Kidney tubule cell (primary cell): ENCODE measurements at places on chromosomes 6 and 20.

GRCh38 chr6:136471372-136471771 lies 78.8 kb downstream of the MAP7 start:
- DNase-seq = no peak

- peak; percentile 31 for DNase-seq
Measured at GRCh38 chr6:62775427-62776022, 435.7 kb upstream of the FKBP1C start.

DNA sequence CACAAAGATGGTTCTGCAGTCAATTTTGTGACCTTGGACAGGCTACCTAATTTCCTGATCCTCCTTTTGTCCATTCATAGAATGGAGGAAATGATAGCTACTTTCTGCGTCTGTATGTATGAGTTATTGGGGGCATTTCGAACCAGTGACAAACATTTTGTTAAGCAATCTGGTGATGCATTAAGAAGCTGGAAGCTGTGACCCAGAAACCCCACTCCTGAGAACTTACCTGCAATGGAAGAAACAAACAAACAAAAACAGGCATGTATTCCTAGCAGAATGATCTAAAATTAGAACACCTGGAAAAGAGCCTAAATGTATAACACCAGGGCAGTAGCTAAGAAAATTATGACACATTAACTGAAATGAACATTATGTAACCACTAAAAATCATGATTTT lies 33.4 kb upstream of the PRND start:
- no peak for DNase-seq

DNA sequence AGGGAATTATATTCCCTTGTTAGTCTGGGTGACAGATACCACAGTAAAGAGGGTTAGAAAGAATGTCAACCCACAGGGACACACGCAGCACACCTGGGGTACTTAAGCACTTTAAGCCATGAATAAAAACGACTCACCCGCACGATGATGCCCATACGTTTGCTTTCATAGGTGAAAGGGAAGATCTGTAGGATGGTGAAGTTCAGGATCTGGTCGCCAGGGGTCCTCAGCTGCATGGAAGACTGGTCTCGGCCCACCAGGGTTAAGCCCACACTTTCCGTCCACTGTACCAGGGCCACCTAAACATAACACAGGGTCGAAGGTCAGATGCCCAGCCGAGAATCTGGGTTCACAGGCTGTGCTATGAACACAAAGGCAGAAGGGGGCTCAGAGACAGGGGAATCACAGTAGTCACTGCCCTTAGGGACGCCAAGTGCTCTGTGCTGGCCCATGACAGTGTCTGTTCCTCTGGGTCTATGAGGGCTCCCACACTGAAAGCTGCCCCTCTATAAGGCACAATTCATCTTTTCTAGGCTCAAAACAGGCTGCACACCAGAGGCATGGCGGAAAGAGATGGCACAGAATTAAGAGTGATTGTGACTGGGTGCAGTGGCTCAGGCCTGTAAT lies 96.8 kb upstream of the NFATC2 start:
- peak; percentile 46 for DNase-seq

GRCh38 chr6:84583784-84584183 lies 180.6 kb downstream of the TBX18 start:
- peak; percentile 47 for DNase-seq

- no peak for DNase-seq
Measured at GRCh38 chr6:44622956-44623355, 235.4 kb downstream of the CDC5L start.

DNA sequence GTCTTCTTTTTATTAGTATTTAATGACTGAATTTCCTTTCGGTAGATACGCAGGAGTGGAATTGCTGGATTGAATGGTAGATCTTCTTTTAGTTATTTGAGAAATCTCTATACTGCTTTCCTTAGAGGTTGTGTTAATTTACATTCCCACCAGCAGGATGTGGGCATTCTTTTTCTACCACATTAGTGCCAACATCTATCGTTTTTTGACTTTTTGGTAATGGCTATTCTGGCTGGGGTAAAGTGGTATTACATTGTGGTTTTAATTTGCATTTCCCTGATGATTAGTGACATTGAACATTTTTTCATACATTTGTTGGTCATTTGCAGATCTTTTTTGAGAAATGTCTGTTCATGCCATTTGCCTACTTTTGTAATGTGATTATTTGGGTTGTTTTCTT lies 37.1 kb downstream of the SUMO4 start:
- DNase-seq = no peak

GRCh38 chr20:61600016-61600415 lies 348.0 kb downstream of the CDH4 start:
- DNase-seq = no peak

DNA sequence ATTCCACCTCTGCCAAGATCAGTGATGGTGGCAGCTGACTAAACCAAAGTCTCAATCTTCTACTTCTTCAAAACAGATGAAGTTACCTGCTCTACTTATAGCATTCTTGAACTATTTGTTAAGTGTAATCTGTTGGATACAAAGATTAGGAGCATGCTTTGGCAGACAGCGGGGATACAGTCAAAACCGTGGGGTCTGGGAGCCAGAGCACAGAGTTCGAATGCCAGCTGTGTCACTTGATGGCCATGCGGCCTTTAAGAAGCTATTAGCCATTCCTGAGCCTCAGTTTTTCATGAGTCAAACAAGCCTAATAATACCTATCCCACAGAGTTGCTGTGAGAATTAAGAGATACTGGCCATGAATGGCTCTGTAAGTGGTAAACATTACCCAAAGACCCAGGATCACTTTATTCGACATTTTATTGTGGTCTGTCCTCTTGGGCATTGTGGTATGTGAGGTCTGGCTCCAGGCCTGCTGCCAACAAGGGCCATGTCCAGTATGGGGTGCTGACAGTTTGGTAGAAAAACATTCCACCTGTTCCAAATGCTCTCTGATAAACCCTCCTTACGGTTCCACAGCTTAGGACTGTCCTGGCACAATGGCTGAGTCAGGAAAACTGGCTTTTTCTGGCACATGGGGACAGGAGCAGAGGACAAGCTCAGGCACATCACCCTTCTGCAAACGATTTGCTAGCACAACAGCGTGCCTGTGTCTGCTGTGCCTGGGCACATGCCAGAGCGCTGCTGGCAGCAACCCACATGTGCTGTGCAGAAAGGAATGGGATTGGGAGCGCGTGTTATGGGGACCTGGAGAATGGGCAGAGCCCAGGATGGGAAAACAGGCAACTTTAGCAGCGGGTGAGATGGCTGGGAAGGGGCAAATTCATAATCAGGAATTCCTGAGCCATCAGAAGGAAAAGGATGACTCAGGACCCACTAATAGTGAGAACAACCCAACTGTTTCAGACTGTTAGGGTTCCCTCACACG lies 15.7 kb upstream of the FAM83C start:
- peak; percentile 93 for DNase-seq

DNA sequence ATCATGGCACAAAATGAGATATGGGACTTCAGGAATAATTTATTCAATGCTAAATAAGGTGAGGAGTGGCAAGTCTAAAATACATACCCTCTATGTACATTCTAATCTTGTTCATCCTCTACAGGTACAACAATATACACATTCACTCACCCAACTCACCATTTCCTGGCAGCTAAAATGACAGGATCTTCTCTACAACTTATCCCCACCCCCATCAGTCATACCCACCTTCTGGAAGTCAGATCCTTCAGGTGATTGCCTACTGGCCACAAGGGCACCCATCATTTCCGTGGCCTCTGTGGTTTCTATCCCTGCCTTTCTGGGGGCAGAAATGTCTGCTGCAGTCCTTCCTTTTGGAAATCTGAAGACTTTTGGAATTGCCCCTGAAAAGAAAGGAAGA lies 22.8 kb upstream of the CRIP3 start:
- no peak for DNase-seq

GRCh38 chr6:10831609-10832008 lies 6.7 kb downstream of the MAK start:
- DNase-seq = no peak

- DNase-seq = peak; percentile 65
Measured at GRCh38 chr6:145070791-145071190, 664.5 kb downstream of the EPM2A start.

DNA sequence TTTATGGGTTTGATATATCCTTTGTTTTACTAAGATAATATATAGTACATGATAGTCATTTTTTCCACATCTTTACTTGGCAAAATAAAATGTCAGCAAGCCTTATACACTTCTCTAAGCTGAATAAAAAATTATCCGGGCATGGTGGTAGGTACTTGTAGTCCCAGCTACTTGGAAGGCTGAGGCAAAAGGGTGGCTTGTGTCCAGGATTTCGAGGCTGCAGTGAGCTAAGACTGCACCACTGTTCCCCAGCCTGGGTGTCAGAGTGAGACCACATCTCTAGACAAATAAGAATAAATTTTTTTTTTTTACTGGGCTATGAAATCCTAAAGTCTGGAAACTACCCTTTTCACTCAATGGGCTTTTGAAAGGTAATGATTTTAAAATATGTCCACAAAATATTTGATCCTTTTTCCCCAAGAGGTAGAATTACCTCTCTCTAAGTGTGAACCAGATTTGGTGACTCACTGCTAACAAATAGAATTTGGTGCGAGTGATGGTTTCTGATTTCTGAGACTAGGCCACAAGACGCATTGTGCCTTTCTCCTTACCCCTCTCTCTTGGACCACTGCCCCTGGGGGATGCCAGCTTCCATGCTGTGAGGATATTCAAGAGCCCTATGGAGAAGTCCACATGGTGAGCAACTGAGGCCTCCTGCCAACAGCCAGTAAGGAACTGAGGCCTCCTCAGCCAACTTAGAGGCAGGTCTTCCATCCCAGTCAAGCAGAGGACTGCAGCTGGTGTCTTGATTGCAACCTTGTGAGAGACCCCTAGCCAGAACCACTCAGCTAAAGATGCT lies 84.2 kb upstream of the ZNFX1 start:
- DNase-seq = no peak

DNA sequence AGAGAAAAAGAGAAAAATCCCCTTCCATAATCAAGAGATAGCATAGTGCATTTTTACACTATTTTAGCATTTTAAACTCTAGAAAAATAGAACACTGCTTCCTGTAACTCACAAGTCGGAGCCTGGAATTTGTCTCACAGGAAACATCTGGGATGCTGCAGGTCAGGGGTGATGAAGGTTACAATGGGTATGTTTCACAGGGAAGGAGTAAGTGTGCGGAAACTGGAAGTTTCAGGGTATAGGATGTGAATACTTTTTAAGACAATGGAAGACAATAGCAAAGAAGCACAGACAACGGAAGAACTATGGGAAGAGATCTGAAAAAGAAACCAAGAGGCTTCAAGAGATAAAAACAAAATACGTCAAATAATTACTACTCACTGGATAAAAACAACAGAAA lies 361.0 kb upstream of the MARCKS start:
- DNase-seq = peak; percentile 10

DNA sequence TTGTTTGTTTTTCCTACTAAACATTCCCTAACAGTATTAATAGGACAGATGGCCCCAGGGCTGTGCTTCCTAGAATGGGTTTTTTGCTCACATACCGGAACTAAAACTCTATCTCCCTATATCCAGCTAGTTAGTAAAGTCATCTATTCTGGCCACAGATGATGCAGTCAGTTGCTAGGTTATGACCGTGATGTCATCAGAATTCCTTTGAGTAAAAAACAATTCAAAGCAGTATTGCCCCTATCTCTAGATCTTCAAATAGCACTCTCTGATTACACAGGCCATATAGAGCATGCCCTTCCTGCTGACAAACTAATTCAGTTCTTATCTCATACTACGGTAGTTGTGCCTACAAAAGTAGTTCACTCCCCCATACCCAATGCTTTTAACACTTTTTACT lies 17.9 kb upstream of the ZNF451 start:
- DNase-seq = no peak

DNA sequence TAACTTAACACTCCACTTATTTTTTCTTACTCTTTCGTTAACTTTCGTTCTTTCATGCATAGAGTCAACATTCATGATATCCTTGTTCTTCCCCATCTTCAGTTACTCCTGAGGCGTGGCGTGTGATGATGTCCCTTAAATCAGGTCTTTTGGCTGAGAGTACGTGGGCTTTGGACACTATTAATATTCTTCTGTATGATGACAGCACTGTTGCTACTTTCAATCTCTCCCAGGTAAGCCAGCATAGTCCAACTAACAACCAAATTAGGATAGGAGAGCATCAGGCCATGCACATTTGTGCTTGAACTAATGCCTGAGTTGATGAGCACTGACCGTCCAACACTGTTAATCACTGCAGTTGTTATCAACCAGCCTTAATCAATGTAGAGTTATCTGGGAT lies 119.6 kb downstream of the TMEM242 start:
- no peak for DNase-seq

DNA sequence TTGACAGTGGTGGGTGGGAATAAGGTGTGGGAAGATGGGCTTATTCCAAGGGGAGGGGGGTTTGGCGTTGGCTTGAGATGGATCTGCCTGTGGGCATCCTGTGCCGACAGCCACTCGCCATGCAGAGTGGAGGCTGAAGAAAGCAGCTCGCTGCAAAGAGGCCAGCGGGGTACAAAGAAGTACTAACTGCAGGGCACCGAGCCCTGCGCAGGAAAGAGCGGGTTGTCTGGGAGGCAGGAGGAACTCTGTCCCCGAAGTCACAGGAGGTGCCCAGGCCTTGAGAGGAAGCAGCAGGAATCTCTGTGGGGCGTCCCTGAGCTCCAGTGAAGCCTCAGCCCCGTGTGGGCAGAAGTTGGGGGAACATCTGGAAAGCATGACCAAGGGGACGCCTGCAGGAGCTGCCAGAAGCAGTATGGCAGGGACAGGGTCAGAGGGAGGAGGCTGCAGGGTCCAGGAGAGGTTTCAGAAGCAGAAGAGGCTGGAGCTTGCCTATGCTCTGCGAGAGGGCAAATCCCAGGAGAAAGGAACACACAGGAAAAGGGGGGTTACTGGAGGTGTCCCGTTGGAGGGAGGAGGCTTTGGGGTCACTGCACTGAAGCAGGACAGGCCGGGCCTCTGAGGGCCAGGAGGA lies 77.2 kb downstream of the THBS2 start:
- no peak for DNase-seq

GRCh38 chr6:76840041-76840745 lies 623.1 kb downstream of the HTR1B start:
- no peak for DNase-seq

GRCh38 chr6:94289131-94289530 lies 869.8 kb upstream of the EPHA7 start:
- DNase-seq = no peak

- peak; percentile 74 for DNase-seq
Measured at GRCh38 chr6:15501826-15502445, 160.9 kb downstream of the DTNBP1 start.

DNA sequence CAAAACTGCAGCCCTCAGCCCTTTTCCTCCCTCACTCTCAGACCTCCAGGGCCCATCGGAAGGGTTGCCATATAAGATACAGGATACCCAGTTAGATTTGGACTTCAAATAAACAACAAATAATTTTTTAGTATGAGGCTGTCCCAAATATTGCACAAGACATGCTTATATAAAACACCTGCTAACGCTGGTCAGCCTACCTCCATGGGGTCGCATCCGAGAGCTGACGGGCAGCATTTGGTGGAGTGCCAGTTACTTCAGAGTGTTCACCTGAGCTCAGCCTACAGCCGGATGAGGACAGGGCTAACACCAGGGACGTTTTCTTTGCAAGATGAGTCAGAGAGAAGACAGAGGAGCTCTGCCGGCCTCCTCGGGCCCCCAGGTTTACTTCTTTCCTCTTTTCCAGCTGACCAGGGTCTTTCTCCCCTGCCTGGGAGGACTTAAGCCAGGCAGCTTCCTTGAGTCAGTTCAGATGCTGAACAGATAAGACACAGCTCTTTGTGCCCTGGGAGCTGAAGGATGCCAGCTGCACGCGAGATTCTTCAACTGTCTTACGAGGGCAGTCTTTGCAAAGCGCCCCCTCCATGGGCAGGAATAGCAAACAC lies 141.2 kb upstream of the KCNG1 start:
- DNase-seq = no peak
